Activated naive CD8-positive, alpha-beta T cell treated with anti-CD3 and anti-CD28 coated beads for 36 hours (primary cell): ENCODE measurements at places on chromosomes 3 and 15.
A peak's percentile ranks its signal among the peaks of the same experiment; 100 is the strongest.

DNA sequence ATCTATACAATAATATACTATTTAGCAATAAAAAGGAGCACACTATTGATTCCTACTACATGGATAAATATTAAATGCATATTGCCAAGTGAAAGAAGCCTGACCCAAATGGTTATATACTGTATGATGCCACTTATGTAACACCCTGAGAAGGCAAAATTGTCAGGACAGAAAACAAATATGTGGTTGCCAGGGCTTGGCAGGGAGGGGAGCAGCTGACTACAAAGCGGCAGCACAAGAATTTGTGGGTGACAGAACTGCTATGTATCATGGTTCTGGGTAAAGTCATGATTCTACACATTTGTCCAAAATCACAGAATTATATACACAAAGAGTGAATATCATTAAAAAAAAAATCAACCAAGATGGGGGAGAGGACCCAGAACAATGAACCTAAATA is 22.5 kb downstream of the TBC1D2B start:
- DNase-seq = no peak

DNA sequence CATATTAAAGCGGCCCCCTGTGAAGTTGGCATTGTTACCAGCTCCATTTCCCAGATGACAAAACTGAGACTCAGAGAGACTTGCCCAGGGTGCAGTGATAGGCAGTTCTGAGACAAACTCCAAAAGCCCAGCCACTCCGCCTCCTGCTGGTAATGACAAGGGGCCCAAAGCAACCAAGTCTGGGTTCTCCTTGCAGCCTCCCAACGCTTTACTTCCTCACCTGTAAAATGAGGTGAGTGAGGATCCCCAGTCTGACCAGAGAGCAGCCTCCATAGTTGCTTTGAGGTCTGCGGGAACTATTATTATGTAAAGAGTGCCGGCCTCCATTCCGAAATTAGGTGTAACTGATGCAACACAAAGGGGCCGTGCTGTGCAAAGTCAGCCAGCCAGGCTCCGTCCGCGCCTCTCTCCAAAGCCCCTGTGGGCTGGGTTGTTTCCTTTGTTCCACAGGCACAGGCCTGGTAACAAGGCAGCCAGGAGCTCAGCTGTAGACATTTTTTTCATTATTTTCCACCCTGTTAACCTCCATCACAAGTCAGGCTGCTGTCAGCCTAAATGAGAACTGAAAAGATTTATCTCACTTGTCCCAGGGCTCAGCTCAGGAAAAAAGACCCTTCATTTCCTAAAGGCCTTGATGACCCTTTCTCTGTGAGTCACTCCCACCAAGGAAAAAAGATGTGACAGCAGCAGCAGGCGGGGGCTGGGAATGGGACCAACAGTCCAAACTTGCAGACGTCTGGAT is 139.1 kb upstream of the RAD18 start:
- no peak for DNase-seq

GRCh38 chr3:56902468-56903160 is 100.9 kb upstream of the ARHGEF3 start:
- DNase-seq = no peak

GRCh38 chr3:19347671-19348070 is 199.4 kb downstream of the KCNH8 start:
- no peak for DNase-seq

GRCh38 chr3:129618186-129618820 is 11.8 kb upstream of the PLXND1 start:
- no peak for DNase-seq

DNA sequence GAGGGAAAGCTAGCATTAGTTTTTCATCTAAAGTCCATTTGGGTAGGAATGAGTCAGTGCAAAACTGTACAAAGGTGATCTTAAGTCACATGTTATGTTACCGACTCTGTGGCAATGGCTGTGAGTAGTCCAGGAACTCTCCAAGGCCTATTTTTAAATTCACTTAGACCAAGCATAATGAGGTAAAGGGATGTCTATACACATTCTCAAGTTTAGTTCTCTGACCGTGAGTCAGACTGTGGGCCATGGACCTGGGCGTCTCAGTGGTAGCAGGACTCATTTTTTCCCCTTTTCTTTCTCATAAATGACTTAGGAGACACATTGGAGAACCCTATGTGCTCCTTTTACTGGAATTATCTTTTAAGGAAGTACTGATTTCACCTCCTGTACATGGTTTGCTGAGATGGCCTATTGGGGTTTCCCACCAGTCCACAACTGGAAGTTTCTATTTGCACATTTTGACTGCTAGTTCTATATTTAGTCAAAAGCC is 488.7 kb upstream of the TPRG1 start:
- DNase-seq = peak; percentile 6

DNA sequence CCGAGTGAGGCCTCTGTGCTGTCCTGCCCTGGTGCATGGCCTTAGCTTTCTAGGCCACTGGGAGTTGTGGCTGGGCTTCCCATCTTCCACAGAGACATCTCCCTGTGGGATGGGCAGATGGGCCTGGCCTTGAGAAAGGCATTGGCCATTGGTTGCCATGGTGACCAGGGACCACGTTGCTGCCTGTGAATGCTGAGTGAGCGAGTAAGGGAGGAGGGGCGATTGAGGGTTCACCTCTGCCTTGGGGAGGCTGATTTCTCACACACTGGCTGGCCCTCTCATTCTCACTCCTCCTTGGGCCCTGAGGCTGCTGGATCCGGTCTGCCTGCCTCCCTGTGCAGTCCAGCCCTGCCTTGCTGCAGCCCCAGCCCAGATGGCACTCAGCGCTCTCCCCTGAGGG is 26.4 kb upstream of the DOCK3 start:
- no peak for DNase-seq

DNA sequence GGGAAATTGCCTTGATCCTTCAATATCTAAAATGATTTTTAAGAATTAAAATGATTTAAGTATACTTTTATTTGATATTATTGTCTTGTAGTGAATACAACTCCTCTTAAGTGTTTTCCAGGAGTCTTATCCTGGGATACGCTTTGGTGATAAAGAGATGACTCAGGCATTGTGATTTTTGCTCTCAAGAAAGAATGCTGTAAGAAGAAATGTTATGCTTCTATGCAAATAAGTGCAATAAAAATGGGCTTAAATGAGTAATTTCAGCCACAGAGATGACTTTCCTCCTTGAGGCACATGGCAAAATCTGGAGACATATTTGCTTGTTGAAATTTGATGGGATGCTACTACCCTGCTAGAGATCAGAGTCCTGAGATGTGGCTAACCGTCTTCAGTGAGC is 358.6 kb upstream of the BCHE start:
- no peak for DNase-seq

DNA sequence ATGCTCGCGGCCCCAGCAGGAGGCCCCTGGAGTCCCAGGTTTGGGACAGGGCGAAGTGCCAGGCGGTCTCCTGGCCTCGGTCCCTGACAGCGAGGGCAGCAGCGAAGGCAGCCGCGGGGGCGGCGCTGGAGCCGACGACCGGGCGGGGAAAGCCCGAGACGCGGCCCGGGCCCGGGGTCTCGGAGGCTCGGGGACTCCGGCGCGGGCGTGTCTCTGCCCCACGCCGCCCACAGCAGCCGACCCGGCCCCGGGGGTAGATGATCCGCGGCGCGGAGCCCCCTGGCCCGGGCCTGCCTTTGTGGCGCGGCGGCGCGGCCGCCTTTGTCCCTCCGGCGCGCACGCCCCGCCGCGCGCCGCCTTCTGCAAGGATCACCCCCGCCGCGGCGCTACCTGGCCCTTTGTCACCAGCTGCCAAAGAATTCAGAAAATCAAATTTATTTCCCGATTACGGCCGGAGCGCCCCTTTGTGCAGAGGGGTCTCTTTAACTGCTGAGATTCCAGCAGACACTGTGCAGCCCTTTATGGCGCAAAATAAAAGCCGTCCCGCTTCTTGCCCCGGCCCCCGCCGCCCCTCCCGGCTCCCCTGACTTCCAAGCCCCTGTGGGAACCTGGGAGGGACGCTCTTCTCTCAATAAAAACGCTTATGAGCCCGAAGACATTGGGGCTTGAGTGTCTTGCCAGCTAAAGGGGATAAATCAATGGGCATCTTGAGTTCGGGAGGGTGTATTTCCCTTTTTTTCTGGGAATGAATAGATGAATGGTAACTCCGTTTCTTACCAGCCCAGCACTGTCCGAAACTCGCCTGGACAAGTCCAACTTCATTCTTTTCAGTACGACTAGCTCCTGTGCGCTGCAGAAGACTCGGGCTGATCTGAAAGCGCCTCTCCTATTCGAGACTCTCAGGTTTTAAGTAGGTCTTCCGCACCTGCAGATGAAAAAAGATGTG is 68.4 kb downstream of the HES1 start:
- DNase-seq = peak; percentile 34
